Activated naive CD4-positive, alpha-beta T cell treated with anti-CD3 and anti-CD28 coated beads, Interleukin-2, amount 10 ng/mL, durations not matched to agents 7 days and 5 days (primary cell): ENCODE measurements at places on chromosomes 7 and 10.

- no peaks in the 10 kb centered on the region for H3K4me1 ChIP-seq
- no peaks in the 10 kb centered on the region for H3K36me3 ChIP-seq
- no peak overlapping the region for H3K4me3 ChIP-seq
- no peak for DNase-seq
- no peaks in the 10 kb centered on the region for H3K27me3 ChIP-seq
These were observed 199.0 kb downstream of the GPR37 start for GRCh38 chr7:124566583-124566982.

- DNase-seq = no peak
- H3K4me1 ChIP-seq = peaks cover 38% of the 10 kb centered on the region
- peaks cover 4% of the 10 kb centered on the region for H3K27me3 ChIP-seq
- peaks cover 22% of the 10 kb centered on the region for H3K36me3 ChIP-seq
These were observed 597 bp downstream of the SND1 start for GRCh38 chr7:127652333-127653248.

DNA sequence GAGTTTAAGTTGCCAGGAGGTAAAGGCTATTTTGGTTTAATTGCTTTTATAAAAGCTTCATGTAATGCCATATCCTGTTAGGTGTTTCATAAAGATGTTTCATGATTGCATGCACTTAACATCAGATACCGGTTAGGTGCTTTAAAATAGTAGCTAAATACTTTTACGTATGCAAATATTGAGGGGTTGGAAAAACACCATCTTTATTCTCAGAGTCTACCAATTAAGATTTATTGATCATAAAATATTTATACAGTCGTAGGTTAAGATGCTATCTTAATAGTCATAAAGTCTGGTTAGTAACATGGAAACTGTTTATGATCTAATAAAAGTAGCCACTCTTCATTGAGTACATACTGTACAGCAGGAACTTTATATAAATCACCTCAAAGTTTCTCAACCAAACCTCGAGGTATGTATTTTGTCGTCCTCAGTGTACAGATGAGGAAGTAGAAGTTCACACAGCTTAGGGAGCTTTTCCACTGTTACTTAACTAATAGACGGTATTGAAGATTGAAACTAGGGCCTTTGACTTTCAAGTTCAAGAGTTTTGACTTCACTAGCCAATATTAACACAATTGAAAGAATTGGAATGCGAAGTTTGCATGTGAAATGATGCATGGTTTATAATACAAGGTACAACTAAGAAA lies 897.1 kb downstream of the GATA3 start:
- no peak overlapping the region for H3K4me3 ChIP-seq
- no peaks in the 10 kb centered on the region for H3K36me3 ChIP-seq
- no peak overlapping the region for H3K27ac ChIP-seq
- DNase-seq = no peak
- H3K4me1 ChIP-seq = no peaks in the 10 kb centered on the region

- no peaks in the 10 kb centered on the region for H3K4me1 ChIP-seq
- no peaks in the 10 kb centered on the region for H3K36me3 ChIP-seq
- no peaks in the 10 kb centered on the region for H3K27me3 ChIP-seq
- no peak overlapping the region for H3K27ac ChIP-seq
- DNase-seq = no peak
These were observed 28.8 kb upstream of the GPR26 start for GRCh38 chr10:123637326-123637880.

- H3K4me1 ChIP-seq = no peaks in the 10 kb centered on the region
- no peak overlapping the region for H3K4me3 ChIP-seq
- H3K36me3 ChIP-seq = no peaks in the 10 kb centered on the region
- no peak for DNase-seq
These were observed 969.6 kb downstream of the LRMDA start for GRCh38 chr10:76401006-76401405.

DNA sequence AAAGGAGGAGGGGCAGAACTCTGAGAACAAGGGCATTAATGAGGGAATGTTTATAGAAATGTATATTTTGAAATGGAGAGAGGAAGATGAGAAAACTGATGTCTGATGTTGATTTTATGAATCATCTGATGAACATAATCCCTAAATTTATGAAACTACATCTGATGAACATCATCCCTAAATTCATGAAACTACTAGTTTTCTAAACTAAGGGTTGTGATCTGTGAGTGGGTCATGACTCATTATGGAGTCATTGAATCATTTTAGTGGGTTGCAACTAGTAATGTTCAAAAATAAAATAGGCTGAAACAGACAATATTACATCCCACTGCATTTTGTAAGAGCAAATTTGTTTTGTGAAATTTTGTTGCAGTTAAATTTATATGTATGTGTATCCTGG lies 442.6 kb upstream of the TEX47 start:
- H3K27me3 ChIP-seq = no peaks in the 10 kb centered on the region
- no peak overlapping the region for H3K4me3 ChIP-seq
- H3K27ac ChIP-seq = no peak overlapping the region
- no peak for DNase-seq
- no peaks in the 10 kb centered on the region for H3K4me1 ChIP-seq

- H3K27ac ChIP-seq = no peak overlapping the region
- H3K4me1 ChIP-seq = peaks cover 4% of the 10 kb centered on the region
- no peak overlapping the region for H3K4me3 ChIP-seq
- peaks cover 3% of the 10 kb centered on the region for H3K36me3 ChIP-seq
These were observed 30.5 kb upstream of the ZNF273 start for GRCh38 chr7:64872351-64873154.

DNA sequence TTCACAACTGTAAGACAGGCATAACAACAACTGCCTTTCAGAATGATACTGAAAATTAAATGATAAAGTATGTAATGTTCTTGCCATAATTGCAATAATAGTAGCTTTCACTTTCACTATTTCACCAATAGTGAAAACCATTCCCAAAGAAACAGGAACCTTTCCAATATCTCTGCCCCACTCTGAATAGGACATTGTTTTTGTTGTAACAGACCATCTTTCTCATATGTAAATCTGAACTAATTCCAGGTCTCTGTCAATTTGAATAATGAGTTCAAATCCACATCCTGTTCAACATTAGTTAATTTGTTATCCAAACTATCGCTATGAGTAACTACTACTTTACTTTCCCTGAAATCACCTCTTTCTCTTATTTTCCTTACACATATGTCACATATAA lies 148.0 kb downstream of the LRRN3 start:
- no peak overlapping the region for H3K27ac ChIP-seq
- no peaks in the 10 kb centered on the region for H3K36me3 ChIP-seq
- H3K4me1 ChIP-seq = peaks cover 7% of the 10 kb centered on the region
- DNase-seq = no peak

DNA sequence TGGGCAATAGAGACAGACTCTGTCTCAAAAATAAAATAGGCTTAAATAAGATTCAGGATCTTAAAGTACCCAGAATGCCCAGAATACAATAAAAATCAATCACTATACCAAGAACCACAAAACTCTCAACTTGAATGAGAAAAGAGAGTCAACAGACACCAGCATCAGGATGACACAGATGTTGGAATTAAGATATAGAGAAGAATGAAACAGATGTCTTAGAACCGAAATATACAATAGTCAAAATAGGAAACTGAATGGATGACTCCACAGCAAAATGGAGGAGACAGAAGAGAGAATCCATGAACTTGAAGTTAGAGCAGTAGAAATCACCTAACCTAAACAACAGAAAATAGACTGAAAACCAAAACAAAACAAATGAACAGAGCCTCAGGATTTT lies 29.6 kb downstream of the POR start:
- H3K27me3 ChIP-seq = no peaks in the 10 kb centered on the region
- no peak overlapping the region for H3K27ac ChIP-seq
- no peak overlapping the region for H3K4me3 ChIP-seq

DNA sequence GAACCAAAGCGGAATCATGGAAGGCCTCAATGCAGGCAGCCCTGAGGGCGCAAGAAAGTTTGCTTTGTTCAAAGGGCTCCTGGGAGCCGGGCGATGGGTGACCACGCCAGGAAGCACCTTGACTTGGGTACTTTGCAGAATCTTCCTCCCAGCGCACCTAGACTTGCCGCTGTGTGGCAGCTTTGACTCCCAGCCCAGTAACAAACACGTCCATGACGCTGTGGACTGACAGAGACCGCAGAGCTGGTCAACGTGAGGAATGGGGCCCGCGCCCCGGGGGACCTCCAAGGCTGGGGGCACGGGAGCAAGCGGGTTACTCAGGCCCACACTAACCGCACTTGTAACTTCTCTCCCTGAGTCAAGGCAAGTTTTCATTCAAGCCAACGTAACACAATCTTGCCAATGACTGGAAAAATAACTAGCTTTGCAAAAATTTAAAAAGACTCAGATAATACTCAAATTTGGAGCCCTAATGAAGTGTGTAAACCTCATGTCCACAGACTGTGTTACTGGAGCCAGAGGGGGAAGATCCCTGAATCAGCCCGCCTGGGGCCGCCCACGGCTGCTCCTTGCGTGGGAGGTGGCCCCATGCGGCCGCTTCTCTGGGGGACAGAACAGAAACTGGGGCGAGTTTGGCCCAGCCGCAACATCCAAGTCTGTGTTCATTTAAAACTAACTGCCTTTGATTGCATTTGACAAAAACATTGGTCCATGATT lies 130.8 kb downstream of the DNAJB6 start:
- no peak for DNase-seq
- peaks cover 10% of the 10 kb centered on the region for H3K36me3 ChIP-seq
- H3K4me1 ChIP-seq = peaks cover 39% of the 10 kb centered on the region
- H3K4me3 ChIP-seq = no peak overlapping the region

DNA sequence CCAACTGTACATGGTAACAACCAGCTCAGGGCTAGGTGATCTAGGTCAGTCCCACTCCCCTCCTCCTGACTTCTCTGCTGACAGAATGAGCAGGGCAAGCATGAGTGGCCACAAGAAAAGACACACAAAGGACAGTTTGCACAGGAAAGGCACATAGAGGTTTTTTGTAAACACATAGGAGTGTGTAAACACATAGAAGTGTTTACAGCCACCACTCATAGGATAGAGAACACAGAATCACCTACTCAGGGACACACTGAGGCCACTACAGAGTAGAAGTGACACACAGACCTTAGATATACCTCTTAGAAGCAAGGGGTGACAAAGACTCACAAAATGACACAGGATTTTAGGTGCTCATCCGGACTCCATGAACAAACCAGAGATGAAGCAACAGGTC lies 19.0 kb downstream of the NUDCD3 start:
- H3K27ac ChIP-seq = no peak overlapping the region
- DNase-seq = no peak
- H3K36me3 ChIP-seq = peaks cover 56% of the 10 kb centered on the region

DNA sequence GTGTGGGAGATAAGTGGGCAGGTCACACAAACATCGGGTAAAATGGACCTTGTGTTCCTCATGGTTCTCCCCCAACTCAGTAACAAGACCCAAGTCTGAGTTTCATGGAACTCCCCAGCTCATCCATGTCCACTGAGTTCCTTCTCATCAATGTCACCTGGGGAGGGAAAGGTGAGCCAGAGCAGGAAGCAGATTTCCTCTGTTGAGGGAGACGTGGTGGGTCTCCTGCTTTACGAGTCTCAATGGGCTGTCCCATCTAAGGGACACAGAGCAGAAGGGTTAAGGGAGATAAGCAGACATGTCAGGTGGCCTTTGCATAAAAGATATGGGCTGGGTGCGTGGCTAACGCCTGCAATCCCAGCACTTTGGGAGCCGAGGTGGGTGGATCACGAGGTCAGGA lies 56.5 kb upstream of the SORCS3 start:
- no peak overlapping the region for H3K4me3 ChIP-seq
- H3K4me1 ChIP-seq = peaks cover 9% of the 10 kb centered on the region
- no peak for DNase-seq

DNA sequence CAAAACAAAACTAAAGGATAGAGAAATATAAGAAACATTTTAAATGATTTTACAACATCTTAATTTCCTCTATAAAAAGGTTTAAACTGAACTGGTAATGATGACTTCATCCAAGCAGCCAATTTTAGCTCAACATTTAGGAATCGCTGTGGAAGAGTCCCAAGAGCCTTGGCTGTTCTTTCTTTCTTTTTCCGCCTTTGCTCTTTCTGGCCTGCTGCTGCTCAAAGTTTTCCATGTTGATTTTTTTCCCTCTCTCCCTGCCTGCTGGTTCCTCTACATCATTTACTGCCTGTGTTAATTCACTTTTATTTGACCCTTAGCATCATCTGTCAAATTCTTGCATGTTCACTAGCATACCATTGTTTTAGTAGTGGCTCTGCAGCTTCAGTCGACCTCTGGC lies 146.9 kb downstream of the EVX1 start:
- H3K36me3 ChIP-seq = no peaks in the 10 kb centered on the region
- DNase-seq = no peak
- peaks cover 4% of the 10 kb centered on the region for H3K27me3 ChIP-seq
- H3K27ac ChIP-seq = no peak overlapping the region

GRCh38 chr10:114000457-114001010 lies 43.1 kb upstream of the ADRB1 start:
- H3K36me3 ChIP-seq = no peaks in the 10 kb centered on the region
- no peak overlapping the region for H3K27ac ChIP-seq
- peaks cover 8% of the 10 kb centered on the region for H3K4me1 ChIP-seq
- H3K27me3 ChIP-seq = peaks cover 76% of the 10 kb centered on the region
- H3K4me3 ChIP-seq = no peak overlapping the region

GRCh38 chr10:78985973-78986818 lies 82.6 kb upstream of the ZMIZ1 start:
- H3K27me3 ChIP-seq = peaks cover 32% of the 10 kb centered on the region
- no peak for DNase-seq
- H3K4me3 ChIP-seq = no peak overlapping the region
- H3K27ac ChIP-seq = no peak overlapping the region
- H3K36me3 ChIP-seq = no peaks in the 10 kb centered on the region

- no peak for DNase-seq
- H3K27ac ChIP-seq = no peak overlapping the region
- no peaks in the 10 kb centered on the region for H3K36me3 ChIP-seq
- peaks cover 9% of the 10 kb centered on the region for H3K27me3 ChIP-seq
These were observed 146.3 kb upstream of the CELF2 start for GRCh38 chr10:10871352-10871751.

DNA sequence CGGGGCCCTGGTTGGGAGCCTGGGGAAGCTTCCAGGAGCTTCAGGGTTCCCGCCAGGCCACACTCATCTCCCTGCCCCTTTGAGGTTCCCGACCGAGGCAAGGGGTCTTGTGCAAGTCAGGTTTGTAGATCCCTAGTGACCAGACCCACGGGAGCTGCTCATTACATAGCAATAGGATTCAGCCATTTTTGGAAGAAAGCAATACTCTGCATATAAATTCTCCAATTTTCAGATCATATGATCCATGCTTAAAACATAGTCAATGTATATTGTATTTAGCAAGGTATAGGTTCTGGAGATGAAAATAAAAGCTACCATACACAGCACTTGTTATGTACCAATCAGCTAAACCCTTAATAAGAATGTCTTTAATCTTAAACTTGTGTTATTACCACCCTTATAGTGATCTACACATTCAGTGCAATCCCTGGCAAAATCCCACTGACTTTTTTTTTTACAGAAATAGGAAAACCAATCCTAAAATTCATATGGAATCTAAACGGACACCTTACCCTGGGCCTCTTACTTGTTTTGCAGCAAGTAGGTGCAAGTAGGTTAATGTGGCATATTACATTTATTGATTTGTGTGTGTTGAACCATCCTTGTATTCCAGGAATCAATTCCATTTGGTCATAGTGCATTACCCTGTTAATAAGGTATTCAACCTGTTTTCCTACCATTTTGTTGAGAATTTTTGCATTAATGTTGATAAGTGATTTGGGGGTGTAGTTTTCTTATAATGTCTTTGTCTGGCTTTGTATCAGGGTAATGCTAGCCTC lies 13.8 kb upstream of the FKBP9 start:
- DNase-seq = no peak
- peaks cover 14% of the 10 kb centered on the region for H3K4me1 ChIP-seq
- H3K27me3 ChIP-seq = peaks cover 22% of the 10 kb centered on the region
- peak overlapping the region; percentile 64 for H3K27ac ChIP-seq
